Heart left ventricle (tissue), 16 donors: ENCODE measurements at places on chromosomes 6 and 20. TPM values are rescaled to one million over a fixed set of nuclear protein-coding genes. Genes with fewer than 3 reads are reported as not detected.

GRCh38 chr6:12898603-12899002 lies 182.0 kb downstream of the PHACTR1 start:
- no peak overlapping the region for H3K27ac ChIP-seq
- no peak overlapping the region for H3K4me3 ChIP-seq
- DNase-seq = no peak
- H3K36me3 ChIP-seq = no peaks in the 10 kb centered on the region
- peaks cover 6% of the 10 kb centered on the region for H3K4me1 ChIP-seq
- no peaks in the 10 kb centered on the region for H3K27me3 ChIP-seq

GRCh38 chr6:125957391-125957693 lies 772 bp downstream of the HINT3 start:
- no peak for DNase-seq
- H3K27me3 ChIP-seq = no peaks in the 10 kb centered on the region
- peak overlapping the region; percentile 83 for H3K27ac ChIP-seq
- H3K4me3 ChIP-seq = peak overlapping the region; percentile 78

DNA sequence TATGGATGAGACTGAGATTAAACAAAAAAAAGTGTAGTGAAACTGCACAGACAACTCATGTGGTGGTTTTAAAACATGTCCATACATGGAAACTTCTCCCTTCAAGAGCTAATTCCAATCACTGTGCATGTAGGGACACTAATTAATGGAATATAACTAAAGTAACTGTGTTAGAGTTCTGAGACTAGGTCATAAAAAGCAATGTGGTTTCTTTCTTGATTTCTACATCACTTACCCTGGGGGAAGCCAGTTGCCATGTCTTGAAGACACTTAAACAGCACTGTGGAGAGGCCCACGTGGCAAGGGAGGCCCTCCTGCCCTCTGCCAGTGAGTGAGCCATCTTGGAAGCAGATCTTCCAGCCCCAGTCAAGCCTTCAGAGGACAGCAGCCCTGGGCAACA lies 118.2 kb upstream of the DST start:
- no peaks in the 10 kb centered on the region for H3K27me3 ChIP-seq
- H3K4me1 ChIP-seq = peaks cover 53% of the 10 kb centered on the region
- H3K27ac ChIP-seq = no peak overlapping the region
- no peak overlapping the region for H3K4me3 ChIP-seq
- H3K36me3 ChIP-seq = no peaks in the 10 kb centered on the region
- DNase-seq = no peak

BPIFB1 gene
- total RNA-seq = not detected

CFAP61 gene
- 64.1 TPM for total RNA-seq

ME1 gene
- 21.0 TPM for total RNA-seq
